ENCODE measurements at places on chromosomes 12 and 14. TPM values are rescaled to one million over a fixed set of nuclear protein-coding genes. Genes with fewer than 3 reads are reported as not detected.
A peak's percentile ranks its signal among the peaks of the same experiment; 100 is the strongest.

CPNE8 gene
- total RNA-seq: 18.8 TPM

TEX52 gene
- not detected for total RNA-seq

ENTPD5 gene
- total RNA-seq: 11.3 TPM

KRT7 gene
- not detected for total RNA-seq

VWF gene
- total RNA-seq: 122 TPM

OR6C2 gene
- total RNA-seq: not detected

- no peaks in the 10 kb centered on the region for H3K27me3 ChIP-seq
- DNase-seq: no peak
- H3K4me1 ChIP-seq: no peaks in the 10 kb centered on the region
- H3K27ac ChIP-seq: no peak overlapping the region
- H3K36me3 ChIP-seq: no peaks in the 10 kb centered on the region
- no peak overlapping the region for H3K4me3 ChIP-seq
Measured at GRCh38 chr12:7582796-7583195, 79.2 kb upstream of the CD163 start.

GRCh38 chr14:104250175-104250574 lies 111.8 kb downstream of the KIF26A start:
- no peaks in the 10 kb centered on the region for H3K27me3 ChIP-seq
- H3K27ac ChIP-seq: no peak overlapping the region
- no peak for DNase-seq
- no peaks in the 10 kb centered on the region for H3K4me1 ChIP-seq

GRCh38 chr12:52755533-52755932 lies 21.6 kb downstream of the KRT76 start:
- H3K4me1 ChIP-seq: no peaks in the 10 kb centered on the region
- H3K4me3 ChIP-seq: no peak overlapping the region
- no peak for DNase-seq
- no peaks in the 10 kb centered on the region for H3K36me3 ChIP-seq
- H3K27ac ChIP-seq: no peak overlapping the region
- no peaks in the 10 kb centered on the region for H3K27me3 ChIP-seq

DNA sequence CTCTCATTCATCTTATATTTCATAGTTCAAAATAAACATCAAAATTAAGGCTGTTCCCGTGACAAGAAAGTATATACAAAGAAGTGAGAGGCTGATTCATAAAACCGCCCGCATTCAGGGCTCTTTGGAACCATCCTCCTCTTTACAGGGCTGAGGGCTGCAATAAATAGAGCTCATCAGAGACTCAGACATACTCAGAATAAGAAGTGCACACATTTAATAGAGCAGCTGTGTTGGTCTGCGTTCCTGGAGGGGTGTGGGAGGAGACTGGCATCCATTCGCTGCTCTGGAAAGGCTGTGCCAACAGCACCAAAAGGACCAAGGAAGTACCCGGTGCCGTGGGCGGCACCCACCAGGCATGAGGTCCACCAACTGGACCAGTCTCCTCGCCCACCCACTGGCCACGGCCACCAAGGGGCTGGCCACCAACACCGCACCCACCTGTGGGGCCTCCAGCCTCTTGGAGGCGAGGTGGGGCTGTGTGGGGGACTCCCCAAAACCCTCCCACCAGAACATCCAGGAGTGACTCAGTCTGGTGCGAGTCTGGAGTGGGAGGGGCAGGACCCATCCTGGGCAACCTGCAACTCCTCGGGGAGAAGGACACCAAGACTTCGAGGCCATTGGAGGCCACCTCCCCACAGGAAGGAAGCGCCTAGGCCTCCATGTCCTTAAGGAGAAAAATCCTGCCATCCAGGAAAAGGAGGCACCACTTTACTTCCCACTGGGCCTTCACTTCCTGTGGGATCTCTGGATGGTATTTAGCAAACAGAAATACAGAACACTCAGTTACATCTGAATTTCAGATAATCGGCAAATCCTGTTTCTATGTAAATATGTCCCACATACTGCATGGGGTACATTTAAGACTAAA lies 32.7 kb downstream of the VCPKMT start:
- peak overlapping the region; percentile 55 for H3K27ac ChIP-seq
- no peaks in the 10 kb centered on the region for H3K4me1 ChIP-seq
- DNase-seq: no peak
- H3K4me3 ChIP-seq: no peak overlapping the region

DNA sequence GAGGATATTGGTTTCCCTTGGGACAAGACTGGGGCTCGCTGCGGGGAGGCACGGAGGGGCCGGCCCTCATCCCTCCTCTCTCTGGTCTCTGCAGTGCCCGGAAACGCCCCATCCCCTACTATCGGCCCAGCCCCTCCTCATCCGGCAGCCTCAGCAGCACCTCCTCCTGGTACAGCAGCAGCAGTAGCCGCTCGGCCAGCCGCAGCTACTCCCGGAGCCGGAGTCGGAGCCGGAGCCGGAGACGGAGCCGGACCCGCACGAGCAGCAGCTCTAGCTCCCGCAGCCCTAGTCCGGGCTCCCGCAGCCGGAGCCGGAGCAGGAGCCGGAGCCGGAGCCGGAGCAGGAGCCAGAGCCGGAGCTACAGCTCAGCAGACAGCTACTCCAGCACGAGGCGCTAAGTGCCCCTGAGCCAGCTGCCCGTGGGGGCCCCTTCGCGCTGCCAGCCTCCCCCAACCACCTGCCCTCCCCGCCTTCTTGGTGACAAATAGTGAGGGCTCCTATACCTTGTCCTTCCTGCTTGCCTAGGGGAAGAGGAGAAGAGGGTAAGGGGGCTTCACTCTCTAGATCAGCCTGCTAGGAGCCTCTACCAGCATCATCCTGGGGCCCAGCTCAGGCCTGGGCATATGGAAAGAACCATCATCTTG lies 22.2 kb upstream of the HSPB8 start:
- no peaks in the 10 kb centered on the region for H3K36me3 ChIP-seq
- DNase-seq: no peak
- H3K4me3 ChIP-seq: no peak overlapping the region
- no peaks in the 10 kb centered on the region for H3K4me1 ChIP-seq
- peak overlapping the region; percentile 17 for H3K27ac ChIP-seq

- H3K4me1 ChIP-seq: peaks cover 6% of the 10 kb centered on the region
- H3K27me3 ChIP-seq: no peaks in the 10 kb centered on the region
- no peak for DNase-seq
- no peak overlapping the region for H3K27ac ChIP-seq
- H3K4me3 ChIP-seq: no peak overlapping the region
Measured at GRCh38 chr12:57491393-57492280, 3.8 kb downstream of the MARS1 start.

DNA sequence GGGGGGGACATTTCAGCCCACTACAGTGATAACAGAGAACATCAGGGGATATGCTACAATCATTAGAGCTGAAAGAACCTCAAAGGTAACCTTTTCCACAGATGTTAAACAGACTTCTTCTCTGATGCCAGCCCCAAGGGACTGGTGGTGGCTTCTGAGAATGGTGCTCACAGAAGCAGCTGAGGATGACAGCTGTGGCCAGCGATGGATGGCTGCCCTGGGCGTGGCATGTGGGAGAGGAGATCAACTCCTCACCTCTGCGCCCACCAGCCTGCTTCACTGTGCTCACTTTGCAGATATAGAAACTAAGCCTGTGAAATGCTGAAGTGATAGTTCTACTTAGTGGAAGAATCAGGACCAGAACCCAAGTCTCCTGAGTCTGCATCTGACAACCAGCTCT lies 33.0 kb downstream of the FOXN3 start:
- H3K27me3 ChIP-seq: no peaks in the 10 kb centered on the region
- DNase-seq: no peak
- H3K27ac ChIP-seq: no peak overlapping the region
- H3K36me3 ChIP-seq: no peaks in the 10 kb centered on the region
- peaks cover 8% of the 10 kb centered on the region for H3K4me1 ChIP-seq

GRCh38 chr12:110269622-110270124 lies 11.4 kb upstream of the ATP2A2 start:
- no peaks in the 10 kb centered on the region for H3K36me3 ChIP-seq
- peaks cover 20% of the 10 kb centered on the region for H3K4me1 ChIP-seq
- DNase-seq: peak; percentile 56
- no peak overlapping the region for H3K4me3 ChIP-seq
- peak overlapping the region; percentile 76 for H3K27ac ChIP-seq
- no peaks in the 10 kb centered on the region for H3K27me3 ChIP-seq

- DNase-seq: no peak
- no peaks in the 10 kb centered on the region for H3K4me1 ChIP-seq
- no peak overlapping the region for H3K27ac ChIP-seq
- H3K36me3 ChIP-seq: no peaks in the 10 kb centered on the region
- no peak overlapping the region for H3K4me3 ChIP-seq
Measured at GRCh38 chr14:74202113-74202512, 37.1 kb upstream of the VSX2 start.

DNA sequence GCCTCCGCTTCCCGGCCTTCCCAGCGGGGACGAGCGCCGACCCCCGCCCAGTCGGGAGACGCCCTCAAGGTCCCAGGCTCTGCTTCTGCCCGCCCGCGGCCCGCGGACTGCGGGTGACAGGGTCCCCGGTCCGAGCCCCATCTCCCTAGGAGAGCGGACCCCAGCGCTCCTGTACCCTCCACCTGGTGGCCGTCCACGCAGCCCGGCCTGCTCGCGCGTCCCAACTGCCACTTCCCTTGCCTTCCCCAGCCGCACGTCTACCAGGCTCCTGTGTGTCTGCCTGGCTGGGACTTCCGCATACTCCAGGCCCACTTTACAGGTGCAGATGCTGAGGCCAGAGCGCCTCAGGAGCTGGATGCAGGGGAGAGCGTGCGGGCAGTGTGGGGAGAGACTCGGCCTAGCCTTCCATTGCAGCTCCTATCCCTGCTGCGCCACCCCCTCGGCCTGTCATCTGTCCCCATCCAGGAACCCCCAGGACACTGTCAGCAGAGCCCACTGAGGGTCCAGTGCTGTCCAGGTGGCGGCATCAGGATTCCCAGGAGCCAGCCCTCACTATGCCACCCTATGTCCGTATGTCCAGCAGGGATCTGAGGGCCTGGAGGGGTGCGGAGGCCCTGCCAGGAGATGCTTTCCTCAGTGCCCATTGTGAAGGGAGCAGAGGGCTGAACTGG lies 8.0 kb upstream of the ANKRD9 start:
- H3K27ac ChIP-seq: no peak overlapping the region
- no peaks in the 10 kb centered on the region for H3K4me1 ChIP-seq
- H3K27me3 ChIP-seq: no peaks in the 10 kb centered on the region
- H3K4me3 ChIP-seq: peak overlapping the region; percentile 43
- DNase-seq: no peak
- H3K36me3 ChIP-seq: no peaks in the 10 kb centered on the region

- no peak for DNase-seq
- no peaks in the 10 kb centered on the region for H3K36me3 ChIP-seq
- no peak overlapping the region for H3K27ac ChIP-seq
- H3K4me1 ChIP-seq: no peaks in the 10 kb centered on the region
Measured at GRCh38 chr14:40760704-40761103, 846.0 kb upstream of the LRFN5 start.

DNA sequence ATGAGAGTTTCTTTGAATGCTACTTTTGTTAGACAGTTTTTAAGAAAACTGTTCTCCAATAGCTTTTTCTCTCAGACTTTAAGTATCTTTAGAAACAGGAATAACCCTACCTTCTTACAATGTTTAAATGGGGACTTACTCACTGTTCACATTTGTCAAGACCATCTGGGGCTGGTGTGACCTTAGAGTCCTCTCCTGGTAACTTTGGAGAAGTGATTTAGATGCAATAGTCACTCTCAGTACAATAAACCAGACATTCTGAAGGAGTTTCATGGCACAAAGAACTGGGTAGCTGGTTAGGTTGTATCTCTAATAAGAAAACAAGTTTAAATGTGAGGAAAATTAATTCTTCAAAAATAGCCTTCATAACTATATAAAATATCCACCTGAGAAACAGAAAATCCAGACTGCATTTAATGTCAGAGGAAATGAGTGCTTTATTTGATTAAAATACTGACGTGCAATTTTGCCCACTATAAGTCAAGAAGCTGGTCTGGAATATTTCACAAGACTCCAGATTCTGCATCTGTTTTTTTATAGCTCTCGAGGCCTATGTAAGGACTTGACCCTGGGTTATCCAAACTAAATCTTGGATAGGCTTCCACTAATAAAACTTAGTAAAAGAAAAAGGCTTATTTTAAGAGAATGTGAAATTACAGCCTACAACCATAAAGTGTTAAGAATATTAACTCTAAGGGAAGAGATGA lies 108.7 kb downstream of the PTGER2 start:
- no peak for DNase-seq
- H3K36me3 ChIP-seq: no peaks in the 10 kb centered on the region
- H3K27ac ChIP-seq: no peak overlapping the region
- H3K4me1 ChIP-seq: no peaks in the 10 kb centered on the region
- no peak overlapping the region for H3K4me3 ChIP-seq

- no peaks in the 10 kb centered on the region for H3K4me1 ChIP-seq
- H3K36me3 ChIP-seq: no peaks in the 10 kb centered on the region
- H3K4me3 ChIP-seq: no peak overlapping the region
- DNase-seq: no peak
Measured at GRCh38 chr14:104048758-104049507, 36.6 kb upstream of the ASPG start.

DNA sequence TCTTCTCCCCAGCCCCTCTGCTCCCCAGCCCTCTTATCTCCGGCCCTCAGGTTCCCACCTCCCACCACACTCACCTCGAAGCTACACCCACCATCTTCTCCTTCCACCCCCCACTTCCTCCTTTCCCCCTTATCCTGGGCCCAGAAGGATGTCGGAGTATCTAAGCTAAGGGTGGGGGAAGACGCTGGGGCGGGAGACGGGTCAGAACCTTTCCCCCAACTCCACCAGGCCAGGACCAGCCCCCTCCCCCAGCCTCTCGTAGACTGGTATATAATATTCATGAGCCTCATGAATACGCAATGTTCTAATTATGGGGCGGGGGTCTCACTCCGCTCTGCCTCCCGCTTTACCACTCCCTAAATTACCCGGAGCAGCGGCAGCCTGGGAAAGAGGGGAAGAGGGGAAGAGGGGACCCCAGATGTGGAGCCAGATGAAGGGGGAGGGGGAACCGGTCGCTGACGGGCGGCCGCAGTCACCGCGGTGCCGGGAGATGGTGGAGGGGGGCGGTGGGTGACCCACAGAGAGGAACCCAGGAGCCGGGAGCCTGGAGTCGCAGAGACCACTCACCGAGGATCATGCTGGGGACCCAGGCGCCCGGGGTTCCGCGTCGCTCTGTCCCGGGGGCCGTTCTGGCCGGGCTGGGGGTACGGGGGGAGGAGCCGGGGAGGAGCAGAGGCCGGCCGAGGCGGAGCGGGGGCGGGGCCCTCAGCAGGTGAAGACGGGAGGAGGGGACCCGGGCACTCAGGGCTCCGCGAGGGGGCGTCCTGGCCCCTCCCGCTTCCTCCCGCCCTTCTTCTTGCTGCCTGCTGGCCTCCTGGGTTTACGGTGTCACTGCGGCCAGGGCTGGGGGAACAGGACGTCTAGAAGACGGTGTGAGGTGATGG lies 6.4 kb upstream of the ZNF385A start:
- no peaks in the 10 kb centered on the region for H3K4me1 ChIP-seq
- H3K27me3 ChIP-seq: no peaks in the 10 kb centered on the region
- peak overlapping the region; percentile 40 for H3K4me3 ChIP-seq
- H3K27ac ChIP-seq: peak overlapping the region; percentile 23

- H3K36me3 ChIP-seq: no peaks in the 10 kb centered on the region
- no peaks in the 10 kb centered on the region for H3K4me1 ChIP-seq
- no peak for DNase-seq
- no peak overlapping the region for H3K4me3 ChIP-seq
Measured at GRCh38 chr14:68306265-68306933, 486.5 kb downstream of the ZFP36L1 start.

All from uterus (tissue), 4 donors.